ENCODE measurements at places on chromosomes 6 and 20.

DNA sequence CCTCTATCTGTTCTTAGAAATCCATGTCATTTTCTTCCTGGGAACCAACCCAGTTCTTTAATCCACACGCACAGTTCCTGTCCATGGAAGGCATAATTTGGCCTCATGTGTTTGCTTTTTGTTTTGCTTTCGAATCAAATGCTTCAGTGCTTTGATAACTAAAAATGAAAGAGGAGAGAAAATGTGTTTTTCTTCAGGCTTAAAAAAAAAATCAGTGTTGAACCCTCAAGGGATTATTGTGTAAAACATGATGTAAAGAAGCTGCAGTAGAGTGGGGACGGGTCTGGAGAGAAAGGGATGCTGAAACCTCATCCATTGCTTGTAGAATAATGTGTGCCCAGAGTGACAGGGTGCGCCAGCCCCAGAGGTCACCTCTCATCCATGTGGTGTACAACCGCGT, 197.5 kb upstream of the JARID2 start:
- DNase-seq: no peak

DNA sequence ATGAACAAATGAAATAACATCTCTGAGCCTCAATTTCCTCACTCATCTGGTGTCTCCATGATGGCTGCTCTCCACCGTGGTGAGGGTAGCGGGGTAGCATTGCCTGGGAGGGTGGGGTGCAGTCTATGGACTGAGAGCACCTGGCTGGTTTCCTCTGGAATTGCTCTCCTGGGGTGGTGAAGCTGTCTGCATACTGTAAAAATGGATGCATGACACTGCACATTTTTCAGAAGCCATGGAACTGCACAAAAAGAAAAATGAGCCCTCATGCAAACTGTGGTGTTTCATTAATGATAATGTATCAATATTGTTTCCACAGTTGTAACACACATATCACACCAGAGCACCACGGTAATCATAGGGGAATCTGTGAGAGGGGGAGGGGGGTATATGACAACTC, 12.1 kb upstream of the ITPR3 start:
- no peak for DNase-seq

GRCh38 chr6:144296973-144297372, 11.8 kb downstream of the UTRN start:
- DNase-seq: no peak

DNA sequence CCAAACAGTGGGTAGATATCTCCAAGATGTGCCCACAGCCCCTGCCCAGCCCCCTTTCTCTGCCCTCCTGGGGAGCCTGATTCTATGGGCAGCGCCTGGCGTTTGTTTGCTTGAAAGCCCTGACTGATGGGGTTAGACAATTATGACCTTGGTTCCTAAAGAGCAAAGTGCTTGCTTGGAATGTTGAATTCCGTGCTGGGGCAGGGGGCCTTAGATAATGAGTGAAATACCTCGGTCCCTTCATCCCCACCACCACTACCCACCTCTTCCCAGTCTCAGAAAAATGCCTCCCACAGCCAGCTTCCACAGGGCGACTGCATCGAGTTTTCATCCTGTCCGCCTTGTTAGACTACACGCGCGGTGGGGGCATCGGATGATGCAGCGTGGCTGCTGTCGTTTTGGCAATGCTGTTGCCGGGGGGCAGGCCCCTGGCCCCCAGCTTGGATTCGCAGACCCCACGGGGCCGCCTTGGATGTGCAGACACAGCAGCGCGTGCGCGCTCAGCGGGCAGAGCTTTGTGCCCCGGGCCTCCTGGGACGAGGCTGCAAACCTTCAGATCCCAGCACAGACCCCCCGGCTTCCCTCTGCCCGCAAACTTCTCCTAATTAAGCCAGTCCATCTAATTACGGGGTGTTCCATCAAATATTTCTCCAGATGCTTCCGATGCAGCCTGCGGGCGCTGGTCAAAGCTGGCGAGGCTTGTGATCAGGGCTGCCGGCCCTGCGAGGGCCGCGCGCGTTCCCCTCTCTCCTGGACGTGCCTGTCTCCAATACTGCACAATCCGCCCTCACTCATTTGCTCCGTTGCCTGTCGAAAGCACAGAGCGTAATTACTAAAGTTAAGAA, 86.1 kb downstream of the LINC00237 start:
- no peak for DNase-seq

- DNase-seq: no peak
Observed at GRCh38 chr6:82906489-82906888, 159.2 kb downstream of the UBE3D start.
